T-helper 22 cell (primary cell): ENCODE measurements at places on chromosomes 5 and 9.

DNA sequence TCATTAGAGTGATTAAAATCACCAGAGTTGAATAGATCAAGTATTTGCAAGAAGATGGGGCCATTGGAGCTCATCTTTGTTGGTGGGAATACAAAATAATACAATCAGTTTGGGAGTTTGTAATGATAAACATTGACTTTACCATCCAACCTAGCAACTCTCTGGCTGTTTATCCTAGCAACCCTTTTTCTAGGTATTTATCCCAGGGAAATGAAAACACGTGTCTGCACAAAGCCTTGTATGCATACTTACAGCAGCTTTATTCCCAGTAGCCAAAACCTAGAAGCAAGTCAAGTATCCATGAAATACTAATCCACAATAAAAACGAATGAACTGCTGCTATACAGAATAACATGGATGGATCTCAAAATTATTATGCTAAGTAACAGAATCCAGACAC, 152.7 kb upstream of the DAB2 start:
- no peak for DNase-seq

DNA sequence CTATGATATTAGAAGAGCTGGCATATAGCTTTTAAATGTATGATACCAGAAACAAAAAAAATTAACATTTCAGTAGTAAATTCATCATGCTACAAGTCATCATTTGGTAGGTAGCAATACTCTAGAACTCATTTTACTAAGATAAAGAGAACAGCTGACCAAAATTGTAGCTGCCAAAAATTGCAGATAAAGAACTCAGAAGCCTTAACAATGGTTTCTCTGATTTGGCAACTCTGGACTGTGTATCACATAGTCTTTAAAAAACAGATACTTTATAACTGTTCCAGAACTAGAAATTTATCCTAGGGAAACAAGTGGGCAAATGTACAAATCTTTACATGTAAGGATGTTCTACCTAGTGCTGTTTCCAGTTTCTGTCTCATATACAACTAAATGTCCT, 33.9 kb downstream of the ZFR start:
- DNase-seq, result no peak

DNA sequence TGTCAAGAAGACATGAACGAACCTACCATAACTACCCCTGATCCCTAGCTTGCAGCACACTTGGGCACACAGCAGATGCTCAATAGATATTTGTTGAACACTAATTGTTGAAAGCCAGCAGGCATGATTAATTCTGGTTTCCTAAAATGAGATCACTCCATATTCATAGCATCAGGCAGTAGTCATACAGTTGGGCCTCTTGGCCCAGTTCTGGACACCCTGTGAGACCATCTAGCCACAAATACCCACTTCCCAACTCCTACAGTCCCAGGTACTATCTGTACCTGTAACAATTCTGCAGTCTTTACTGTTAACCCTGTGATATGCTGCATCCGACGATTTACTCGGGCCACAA, 24.2 kb downstream of the P4HA2 start:
- no peak for DNase-seq

DNA sequence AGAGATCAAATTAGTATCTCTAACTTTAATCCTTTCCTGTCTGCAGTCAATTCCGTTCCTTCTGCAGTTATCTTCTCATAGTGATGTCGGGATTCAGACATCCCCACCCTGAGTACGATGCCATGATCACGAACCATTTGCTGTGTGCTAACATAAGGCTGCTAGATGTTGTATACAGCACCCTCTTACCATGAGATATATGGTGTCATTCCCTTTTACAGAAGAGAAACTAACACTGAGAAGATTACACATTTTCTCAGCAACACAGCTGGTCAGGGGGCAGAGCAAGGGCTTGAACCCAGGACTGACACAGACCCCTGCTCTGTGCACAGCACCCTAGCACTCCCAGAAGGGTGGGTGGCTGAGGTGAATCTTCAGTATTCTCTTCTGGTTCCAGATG, 46.9 kb upstream of the HSD17B4 start:
- no peak for DNase-seq

GRCh38 chr9:120421977-120422376, 158.0 kb downstream of the CDK5RAP2 start:
- no peak for DNase-seq

DNA sequence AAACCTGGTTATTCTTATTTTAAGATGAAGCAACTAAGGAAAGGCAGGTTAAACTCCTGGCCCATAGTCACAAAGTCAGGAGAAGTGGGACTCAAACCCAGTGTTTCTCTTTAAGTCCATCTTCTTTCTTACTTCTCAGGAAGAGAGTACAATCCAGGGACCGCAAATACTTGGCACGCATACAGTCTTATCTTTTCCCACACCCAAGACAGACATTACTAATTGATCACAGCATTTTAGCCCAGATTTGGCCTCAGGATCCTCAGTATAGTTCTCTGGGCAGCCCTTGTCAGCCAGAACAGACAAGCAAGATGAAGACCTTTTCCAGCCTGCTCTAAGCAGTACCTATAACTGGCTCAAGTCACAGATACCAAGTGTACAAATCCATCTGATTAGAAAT, 125.5 kb upstream of the RAI14 start:
- DNase-seq, result no peak

DNA sequence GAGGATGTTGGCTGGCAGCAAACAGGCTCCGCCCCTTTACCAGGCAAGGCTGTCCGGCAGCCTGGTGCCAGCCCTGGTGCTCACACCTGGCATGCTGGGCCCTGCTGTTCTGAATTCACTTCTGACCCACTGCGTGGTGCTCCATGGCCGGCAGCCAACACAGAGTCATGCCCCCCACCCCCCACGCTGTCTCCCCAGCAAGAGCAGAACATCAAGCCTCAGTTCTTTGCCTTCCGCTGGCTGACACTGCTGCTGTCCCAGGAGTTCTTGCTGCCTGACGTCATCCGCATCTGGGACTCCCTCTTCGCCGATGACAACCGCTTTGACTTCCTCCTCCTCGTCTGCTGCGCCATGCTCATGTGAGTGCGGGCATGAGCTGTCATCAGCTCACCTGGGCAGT, 12.6 kb upstream of the ENDOG start:
- no peak for DNase-seq

- no peak for DNase-seq
Observed at GRCh38 chr5:109739741-109740728, 50.3 kb downstream of the MAN2A1 start.

- DNase-seq, result no peak
Observed at GRCh38 chr5:122392824-122393223, 80.8 kb downstream of the SNCAIP start.

- no peak for DNase-seq
Observed at GRCh38 chr5:136686192-136686872, 321.0 kb upstream of the TRPC7 start.

DNA sequence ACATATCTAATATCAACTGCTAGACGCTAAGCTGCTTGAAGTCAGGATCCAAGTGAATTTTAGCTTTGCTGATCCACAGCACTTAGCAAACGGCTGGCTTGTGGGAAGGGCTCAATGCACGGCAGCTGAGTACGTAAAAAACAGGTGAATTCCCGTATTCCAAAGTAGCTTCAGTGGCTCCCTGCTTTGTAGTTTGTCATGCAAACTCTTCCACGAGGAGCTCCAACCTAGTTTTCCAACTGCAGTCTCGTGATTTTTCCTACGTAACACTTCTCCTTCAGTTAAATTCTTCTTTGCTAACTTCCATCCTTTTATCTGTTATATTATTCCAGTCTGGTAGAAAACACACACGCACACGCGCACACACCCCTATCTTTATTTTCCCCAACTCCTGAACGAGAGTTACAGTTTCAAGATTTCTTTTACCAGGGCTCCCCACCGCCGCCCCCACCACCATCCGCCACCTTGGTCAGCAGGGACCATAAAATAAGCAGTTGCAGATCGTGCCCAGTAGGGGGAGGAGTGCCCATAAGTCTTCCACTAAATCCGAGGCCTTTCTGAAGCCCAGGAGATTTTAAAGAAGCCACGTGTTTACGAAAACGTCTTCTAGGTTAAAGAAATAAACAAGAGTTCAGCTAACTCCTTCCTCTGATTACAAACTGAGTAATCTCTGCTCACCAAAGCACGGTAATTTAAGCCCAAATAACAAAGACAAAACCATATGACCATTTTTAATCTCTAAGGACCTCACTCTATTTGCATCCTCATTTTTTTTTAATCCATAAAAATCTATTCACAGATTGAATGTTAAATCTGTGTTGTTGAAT, 34.8 kb upstream of the TRIO start:
- no peak for DNase-seq

GRCh38 chr5:1315709-1316587, 21.1 kb upstream of the TERT start:
- DNase-seq, result peak; percentile 50

DNA sequence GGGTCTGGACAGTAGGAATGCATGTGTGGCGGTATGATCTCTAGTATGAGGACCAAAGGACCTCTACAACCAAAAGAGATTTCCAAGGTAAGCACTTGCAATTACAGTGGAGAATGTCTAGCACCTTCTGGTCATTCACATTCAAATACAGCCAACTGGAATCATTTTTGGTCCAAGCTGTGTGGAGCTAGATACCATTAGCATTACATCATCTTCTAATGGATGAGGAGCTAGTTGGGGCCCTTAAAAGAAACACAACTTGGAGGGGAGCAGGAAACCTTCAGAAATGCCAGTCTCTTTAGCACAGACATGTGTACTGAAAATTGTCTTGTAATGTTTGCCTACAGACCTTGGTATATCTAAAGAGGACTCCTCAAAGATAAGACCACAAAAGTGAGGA, 244.7 kb downstream of the BNC2 start:
- DNase-seq, result no peak

DNA sequence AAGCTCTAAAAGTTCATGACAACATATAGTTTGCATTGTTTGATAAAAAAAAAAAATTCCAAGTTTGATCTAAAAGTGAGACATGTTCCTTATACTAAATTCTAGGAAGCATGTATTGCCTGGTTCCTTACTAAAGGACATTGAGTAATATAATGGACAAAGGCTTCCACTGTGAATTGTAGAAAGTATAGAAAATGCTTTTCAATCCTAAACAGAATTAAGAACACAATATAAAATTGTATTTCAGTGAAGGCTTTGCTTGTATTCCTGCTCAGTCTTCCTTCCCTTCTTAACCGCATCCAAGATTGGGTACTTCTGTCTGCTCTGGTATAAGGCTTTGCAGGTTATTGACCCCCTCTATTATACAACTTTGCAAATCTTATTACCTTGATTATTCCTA, 2.4 kb downstream of the RECK start:
- no peak for DNase-seq

- no peak for DNase-seq
Observed at GRCh38 chr5:90809311-90810056, 250.9 kb downstream of the ADGRV1 start.

- no peak for DNase-seq
Observed at GRCh38 chr9:77614645-77615044, 33.5 kb downstream of the GNA14 start.

GRCh38 chr9:28503573-28503972, 930.3 kb upstream of the C9orf72 start:
- no peak for DNase-seq
